T follicular helper cell (primary cell): ENCODE measurements at places on chromosomes 2 and 18.

- no peak for DNase-seq
These were observed 1.7 kb downstream of the CYP27A1 start for GRCh38 chr2:218783688-218784087.

- DNase-seq = no peak
These were observed 15.8 kb downstream of the INPP5D start for GRCh38 chr2:233075966-233076339.

DNA sequence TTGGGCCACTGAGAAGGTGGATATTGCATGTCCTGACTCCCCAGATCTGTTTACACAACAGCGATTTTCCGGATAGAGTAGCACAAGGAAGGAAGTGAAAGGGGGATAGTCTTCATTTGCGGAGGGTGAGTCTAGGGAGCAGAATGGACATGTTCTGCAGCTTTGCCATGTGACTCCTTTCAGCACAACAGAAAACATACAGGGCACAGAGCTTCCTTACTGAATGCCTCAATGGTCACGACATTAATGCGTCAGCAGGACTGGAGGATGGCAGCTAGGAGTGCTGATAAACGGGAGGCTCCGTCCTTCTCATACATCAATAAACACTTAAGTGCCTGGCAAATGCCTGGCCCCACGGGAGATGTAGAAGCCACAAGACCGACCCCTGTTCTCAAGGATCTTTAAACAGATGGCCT is 163.0 kb downstream of the FAM210A start:
- no peak for DNase-seq

DNA sequence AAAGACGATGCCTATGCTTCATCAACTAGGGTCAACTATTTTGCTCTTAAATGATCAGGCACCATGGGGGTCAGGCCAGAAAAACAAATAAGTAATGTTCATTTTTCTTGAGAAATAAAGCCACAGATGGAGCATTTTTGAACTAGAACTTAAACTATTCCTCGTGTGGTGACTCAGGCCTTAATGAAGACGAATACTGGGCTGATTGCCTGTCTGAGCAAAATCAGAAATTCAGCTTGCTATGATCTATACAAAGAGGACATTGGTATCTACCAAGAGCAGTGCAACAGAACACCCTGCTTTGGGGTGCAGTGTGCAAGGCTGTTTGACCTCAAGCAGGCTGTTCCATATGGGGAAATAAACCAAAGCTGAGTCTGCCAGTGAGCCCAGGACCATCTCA is 176.0 kb downstream of the NRP2 start:
- no peak for DNase-seq
